ENCODE measurements at places on chromosomes 12 and 14.

DNA sequence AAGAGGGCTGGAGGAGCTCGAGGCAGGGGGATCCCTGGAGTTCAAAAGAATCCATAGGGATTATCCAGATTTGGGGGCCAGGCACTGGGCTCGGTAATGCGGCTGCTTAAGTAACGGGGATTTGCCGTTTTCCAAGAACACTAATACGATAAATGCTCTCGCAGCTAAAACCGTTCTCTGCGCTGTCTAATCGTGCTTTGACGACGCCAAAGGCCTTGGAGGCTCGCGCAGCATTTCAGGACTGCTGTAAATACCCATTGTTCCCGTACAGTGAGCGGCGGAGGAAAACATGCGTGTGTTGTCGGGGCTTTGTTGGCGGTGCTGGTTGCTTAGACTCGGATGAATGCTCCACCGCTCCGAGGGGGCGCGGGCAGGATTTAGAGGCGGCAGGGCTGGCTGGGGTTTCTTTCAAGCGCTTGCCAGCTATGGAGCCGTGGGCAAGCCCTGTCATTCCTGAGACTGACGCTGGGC is 26.2 kb downstream of the DIO3 start:
- DNase-seq: no peak

DNA sequence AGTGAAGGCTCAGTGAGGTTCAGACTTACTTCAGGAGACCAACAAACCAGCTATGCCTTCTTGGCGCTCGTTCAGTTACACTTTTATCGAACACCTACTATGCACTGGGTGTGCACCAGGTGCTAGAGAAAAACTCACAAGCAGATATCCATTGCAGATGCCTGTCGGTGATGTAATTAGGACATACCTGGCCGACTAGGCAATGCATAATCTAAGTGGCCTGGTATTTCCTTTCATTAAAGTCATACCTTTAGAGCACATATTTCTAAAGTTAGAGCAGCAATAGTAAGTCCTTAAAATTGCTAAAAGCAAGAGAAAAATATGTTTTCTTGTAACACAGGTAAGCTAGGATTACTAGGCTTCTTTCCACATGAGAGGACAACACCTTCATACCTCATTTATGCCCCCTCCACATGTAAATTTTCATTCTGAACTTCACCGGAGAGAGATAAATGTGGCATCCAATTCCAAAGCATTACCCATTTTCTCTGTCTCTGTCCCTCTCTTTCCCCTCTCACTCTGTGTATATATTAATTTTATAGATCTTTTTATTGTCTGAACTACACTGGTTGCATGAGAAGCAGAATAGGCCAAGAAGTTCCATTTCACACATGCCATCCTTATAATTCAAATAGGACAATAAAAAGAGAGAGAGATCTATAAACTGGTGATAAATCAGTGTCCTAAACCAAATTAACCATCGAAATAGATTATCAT is 242.2 kb downstream of the SPTSSA start:
- no peak for DNase-seq

- DNase-seq: no peak
These were observed 91.7 kb downstream of the GLT1D1 start for GRCh38 chr12:128944956-128945355.

DNA sequence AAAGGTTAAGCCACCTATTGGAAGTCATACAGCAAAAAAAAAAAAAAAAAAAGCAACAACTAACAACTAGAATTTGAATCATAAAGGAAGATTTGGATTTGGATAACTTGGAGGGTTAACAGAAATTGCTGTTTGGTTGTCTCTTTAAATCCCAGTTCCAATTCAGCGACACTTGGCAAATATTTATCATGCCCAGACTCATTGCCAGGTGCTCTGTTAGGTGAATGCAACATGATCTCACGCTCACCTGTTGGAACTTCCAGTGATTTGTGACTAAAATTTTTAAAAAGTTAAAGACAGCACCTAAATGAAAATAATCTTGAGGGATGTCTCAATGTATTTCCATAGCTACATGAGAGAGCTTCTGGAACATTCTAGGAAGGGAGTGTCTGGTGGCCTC is 103.7 kb downstream of the TBX3 start:
- DNase-seq: no peak

GRCh38 chr14:82046512-82047226 is 513.0 kb upstream of the SEL1L start:
- no peak for DNase-seq

DNA sequence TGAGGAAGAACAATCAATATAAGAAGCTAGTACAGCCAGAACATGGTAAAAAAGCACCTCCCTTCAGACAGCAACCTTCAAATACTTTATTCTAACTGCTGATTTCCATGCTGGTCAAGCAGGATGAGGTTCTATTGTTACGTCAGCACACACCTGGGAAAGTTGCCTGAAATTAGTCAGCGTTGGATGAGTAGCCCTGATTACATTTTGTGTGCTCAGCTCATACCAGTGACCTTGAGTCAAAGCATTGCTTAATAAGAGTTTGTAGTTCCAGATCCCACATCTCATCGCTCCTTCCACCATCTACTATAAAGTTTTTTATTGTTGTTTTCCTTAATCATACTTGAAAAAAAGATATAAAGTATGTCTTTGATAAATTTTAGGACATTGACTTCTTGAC is 361.5 kb downstream of the EGLN3 start:
- DNase-seq: no peak

GRCh38 chr14:104390941-104391901 is 188.3 kb upstream of the C14orf180 start:
- no peak for DNase-seq

DNA sequence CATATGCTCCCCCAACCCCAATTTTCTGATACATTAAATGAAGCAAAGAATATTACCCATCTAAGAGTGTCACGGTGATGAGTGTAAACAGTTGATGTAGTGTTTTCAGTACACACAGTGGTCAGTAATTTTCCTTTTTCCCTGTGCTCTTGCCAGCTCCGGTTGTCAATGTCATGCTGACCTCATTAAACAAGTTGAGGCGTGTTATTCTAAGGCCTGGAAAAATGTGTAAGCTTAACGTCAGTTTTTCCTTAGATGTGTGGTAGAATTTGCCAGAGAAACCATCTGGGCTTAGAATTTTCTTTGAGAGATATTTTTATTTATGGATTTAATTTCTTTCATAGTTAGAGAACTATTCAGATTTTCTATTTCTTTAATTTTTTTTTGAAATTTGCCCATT is 11.7 kb upstream of the SERPINA6 start:
- DNase-seq: no peak

GRCh38 chr12:6936636-6937480 is 6.8 kb upstream of the RNU7-1 start:
- DNase-seq: no peak

DNA sequence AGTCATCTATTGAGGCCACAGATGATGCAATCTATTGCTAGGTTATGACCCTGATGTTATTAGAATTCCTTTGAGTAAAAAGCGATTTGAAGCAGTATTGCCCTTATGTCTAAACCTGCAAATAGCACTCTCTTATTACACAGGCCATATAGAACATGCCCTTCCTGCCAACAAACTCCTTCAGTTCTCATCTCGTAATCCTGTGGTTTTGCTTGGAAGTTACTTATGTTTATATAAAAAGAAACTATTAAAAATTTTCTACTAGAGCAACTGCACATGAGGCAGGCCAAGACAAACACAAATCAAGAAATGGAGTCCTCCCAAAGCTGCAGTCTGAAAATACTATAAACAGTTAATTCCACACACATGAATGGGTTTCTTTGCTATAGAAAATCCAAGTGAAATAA is 1200.2 kb downstream of the LRFN5 start:
- no peak for DNase-seq

DNA sequence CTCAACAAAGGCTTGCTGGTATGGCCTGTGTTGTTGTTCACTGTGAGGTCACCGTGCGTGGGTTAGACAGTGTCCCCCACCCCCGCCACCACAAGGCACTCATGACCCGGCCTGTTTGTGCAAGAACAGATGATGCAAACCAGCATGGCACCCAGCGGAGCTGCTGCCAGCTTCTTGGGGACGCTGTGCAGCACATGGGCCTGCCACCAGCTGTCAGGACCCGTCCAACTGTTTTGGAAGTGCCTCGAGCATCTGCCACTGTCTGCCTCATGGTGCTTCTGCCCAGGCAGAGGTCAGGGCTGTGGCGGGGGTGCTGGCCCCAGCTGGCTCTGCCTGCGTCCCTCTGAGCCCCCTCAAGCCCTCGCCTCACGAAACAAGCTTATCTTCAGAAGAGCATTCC is 1.5 kb downstream of the ASB2 start:
- DNase-seq: no peak

- DNase-seq: no peak
These were observed 934 bp upstream of the DCN start for GRCh38 chr12:91183551-91183950.

GRCh38 chr14:101216366-101217079 is 313.0 kb upstream of the RTL1 start:
- no peak for DNase-seq

- no peak for DNase-seq
These were observed 279.5 kb downstream of the DPF3 start for GRCh38 chr14:72614365-72614764.

DNA sequence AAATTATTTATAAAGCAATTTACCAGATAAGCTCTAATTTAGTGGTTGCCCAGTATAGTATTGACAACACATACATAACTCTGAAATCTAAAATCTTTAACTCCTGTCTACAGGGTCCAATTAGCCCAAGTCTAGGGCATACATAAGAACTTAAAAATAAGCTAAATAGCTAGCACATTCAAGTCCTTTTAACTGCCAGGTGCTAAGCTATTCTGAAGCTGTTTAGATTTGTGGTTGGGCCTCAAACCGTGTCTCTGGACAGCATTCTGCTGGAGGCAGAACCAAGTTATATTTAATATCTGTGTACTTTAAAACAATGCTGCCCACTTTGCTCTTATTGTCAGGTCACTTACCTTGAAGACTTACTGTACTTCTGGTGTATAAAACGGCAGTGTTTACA is 19.0 kb downstream of the RPS6KA5 start:
- no peak for DNase-seq

GRCh38 chr12:51630256-51630880 is 39.3 kb downstream of the SCN8A start:
- no peak for DNase-seq

All from CD4-positive, alpha-beta T cell treated with Interleukin-6 at 100 ng/mL for 8 hours (primary cell).